NCI-H748 treated with DMSO at 0.1 percent for 48 hours (cell line): ENCODE measurements at places on chromosomes 5 and 9.

GRCh38 chr5:177495243-177496060 lies 2.0 kb downstream of the PDLIM7 start:
- no peak for DNase-seq

DNA sequence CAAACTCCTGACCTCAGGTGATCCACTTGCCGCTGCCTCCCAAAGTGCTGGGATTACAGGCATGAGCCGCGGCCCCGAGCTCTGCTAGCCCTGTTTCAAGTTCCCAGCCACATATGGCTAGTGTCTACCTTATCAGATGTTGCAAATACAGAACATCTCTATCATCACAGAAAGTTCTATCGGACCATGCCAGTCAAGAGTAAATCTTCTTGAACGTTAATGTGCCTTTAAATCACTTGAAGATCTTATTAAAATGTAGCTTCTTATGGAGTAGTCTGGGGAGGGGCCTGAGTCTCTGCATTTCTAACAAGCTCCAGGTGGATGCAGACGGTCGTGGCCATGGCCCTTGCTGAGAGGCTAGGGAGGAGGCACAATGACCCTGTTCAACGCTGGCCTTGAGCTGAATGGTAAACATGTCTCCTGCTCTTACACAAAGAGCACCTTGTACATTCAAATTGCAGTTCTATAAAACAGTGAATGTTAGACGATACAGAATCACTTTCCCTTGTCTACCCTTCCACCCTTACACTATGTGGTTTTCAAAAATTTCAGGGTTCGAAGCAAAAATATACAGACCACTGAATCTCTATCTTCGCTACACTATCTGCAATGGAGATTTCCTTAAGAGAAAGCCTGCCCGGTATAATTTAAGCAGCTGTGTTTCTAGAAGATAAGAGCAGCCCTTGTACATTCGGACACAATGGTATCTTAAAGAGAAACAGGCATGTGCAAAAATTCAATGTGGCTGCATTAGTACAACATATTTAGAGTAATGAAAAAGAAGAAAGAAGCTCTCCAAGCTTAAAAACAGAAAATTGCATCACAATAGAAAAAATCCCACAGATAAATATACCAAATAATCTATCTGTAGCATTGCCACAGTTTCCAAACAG lies 114.1 kb downstream of the FRMD3 start:
- no peak for DNase-seq

DNA sequence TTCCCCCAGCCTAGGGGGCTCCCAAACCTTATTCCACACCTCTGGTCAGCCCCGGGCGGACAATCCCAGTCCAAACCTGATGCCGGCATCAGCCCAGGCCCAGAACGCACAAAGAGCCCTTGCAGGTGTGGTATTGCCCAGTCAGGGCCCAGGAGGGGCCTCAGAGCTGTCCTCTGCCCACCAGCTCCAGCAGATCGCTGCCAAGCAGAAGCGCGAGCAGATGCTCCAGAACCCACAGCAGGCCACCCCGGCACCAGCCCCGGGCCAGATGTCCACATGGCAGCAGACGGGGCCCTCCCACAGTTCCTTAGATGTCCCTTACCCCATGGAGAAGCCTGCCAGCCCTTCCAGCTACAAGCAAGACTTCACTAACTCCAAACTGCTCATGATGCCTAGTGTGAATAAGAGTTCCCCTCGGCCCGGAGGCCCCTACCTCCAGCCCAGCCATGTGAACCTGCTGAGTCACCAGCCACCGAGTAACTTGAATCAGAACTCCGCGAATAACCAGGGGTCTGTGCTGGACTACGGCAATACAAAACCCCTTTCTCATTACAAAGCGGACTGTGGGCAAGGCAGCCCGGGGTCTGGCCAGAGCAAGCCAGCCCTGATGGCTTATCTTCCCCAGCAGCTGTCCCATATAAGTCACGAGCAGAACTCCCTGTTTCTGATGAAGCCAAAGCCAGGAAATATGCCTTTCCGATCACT lies 27.6 kb upstream of the LTC4S start:
- DNase-seq: no peak

DNA sequence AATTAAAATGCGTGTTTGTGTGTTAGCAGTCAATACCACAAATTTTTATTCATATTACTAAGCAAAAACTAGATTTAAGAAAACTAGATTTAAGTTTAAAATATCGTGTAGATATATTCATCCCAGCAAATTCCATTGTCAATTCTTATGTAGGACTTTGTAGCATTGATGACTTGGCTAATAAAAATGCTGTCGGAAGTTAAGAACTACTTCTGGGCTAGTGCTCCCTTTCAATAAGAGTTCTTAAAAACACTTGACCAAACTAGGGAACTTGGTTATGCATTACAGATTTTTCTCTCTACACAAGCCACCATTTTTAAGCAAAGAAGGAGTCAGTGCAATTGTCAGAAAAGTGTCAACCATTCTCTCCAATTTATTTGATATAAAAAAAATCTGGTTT lies 68.7 kb upstream of the RAD23B start:
- DNase-seq: no peak

GRCh38 chr5:15791274-15791673 lies 291.3 kb downstream of the FBXL7 start:
- no peak for DNase-seq

DNA sequence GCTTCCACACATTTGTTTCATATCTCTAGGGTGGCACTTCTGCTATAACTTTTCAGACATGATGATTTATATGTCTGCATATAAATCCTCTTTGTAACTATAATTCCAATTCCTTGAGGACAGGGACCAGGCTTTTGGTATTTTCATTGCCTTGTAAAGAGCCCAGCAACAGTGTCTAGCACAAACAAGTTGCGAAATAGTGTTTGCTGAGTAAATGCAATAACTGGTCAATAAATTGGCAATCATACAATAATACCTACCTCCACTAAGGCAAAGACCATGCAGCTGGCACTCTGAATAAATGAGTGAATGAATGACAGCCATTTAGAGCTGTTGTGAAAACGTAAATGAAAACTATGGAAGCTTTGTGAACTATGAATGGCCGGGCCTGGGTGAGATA lies 564.0 kb upstream of the ZNF462 start:
- no peak for DNase-seq

GRCh38 chr5:149235841-149236240 lies 35.8 kb upstream of the AFAP1L1 start:
- no peak for DNase-seq

DNA sequence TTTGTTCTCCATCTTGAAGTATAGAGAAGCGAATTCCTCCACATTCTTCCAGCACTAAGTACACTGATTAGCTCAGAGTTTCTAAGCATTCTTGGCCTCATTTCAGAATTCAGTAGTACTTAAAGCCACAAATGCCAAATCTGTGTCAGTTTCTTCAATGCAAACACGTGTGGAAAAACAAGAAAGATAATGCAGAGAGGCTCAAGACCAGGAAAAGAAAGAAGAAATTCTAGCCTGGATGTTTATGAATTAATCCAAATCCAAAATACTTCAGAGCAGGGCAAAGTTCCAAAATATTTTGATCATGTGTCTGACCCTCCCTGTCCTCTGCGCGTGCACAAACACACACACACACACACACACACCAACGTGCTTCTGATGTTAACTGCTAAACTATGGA lies 457.6 kb downstream of the SLCO4C1 start:
- no peak for DNase-seq

- DNase-seq: no peak
These were observed 37.3 kb downstream of the MACIR start for GRCh38 chr5:103295871-103296270.

- DNase-seq: no peak
These were observed 2.6 kb upstream of the ALAD start for GRCh38 chr9:113403646-113404045.

GRCh38 chr9:38015266-38015665 lies 53.8 kb downstream of the SHB start:
- DNase-seq: no peak

- DNase-seq: no peak
These were observed 115.7 kb upstream of the MPDZ start for GRCh38 chr9:13395156-13395555.

DNA sequence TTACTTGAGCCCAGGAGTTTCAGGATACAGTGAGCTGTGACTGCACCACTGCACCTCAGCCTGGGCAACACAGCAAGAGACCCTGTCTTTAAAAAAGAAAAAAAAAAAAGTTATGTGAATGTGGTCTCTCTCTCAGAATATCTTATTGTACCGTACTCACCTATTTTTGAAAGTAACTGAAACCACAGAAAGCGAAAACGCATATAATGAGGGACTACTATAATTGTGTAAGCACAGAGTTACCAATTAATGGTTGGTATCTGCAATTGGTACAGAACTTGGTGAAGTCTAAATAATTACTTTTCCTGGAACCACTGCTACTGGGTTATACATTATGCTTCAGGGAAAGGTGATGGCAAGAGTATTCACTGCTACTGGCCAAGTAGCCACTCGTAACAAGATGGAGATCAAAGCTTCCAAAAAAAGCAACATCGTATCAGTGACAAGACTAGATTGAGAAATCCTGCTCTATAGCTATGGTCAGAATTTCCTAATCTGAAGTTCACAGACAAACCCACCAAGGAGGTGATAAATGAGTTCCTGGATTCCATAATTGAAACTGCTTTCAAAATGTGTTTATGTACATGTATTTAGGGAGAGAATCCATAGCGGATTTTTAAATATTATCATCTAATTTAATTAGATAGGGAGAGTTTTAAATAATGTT lies 82.7 kb downstream of the NR6A1 start:
- no peak for DNase-seq

- no peak for DNase-seq
These were observed 29.9 kb downstream of the CSF2 start for GRCh38 chr5:132103332-132103951.

DNA sequence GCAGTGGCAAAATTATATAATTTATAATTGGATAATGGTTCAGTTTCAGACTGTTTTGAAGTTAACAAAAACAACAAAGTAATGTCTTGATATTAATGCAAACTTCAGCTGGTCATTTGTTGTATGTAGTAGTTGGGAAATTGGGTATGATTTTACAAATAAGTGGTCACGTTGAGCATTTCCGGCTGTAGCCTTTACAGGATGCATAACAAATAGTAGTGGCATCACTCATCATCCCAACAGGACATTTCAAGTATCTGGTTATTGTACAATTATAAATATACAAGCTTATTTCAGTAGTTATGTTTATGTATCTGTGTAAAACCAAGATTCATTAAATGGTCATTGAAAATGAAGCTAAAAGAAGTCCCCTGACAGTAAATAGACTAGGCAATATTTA lies 72.9 kb downstream of the SMIM15 start:
- DNase-seq: no peak

- no peak for DNase-seq
These were observed 359.3 kb downstream of the LRRC70 start for GRCh38 chr5:62937661-62938558.

GRCh38 chr9:108411632-108412031 lies 444.2 kb downstream of the ACTL7B start:
- DNase-seq: no peak

DNA sequence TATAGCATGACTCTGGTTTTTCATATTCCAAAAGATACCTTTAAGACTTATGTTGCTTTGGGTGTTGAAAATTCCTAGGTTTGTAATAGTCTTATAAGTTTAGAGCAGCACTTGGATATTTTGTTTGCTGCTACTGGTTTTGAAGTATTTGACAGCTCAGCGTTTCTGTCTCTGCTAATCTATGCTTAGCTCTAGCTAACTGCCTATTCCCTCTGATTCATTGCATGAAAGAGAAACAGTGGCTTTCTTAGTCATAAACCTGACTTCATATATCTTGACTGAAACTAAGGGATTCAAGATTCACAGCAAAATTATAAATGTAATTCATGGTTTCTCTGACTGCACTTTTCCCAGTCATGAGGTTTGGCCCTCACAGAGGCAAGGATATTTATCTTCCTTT lies 35.6 kb upstream of the ANXA1 start:
- DNase-seq: no peak

- DNase-seq: no peak
These were observed 39.0 kb downstream of the SMARCA2 start for GRCh38 chr9:2053883-2054845.

DNA sequence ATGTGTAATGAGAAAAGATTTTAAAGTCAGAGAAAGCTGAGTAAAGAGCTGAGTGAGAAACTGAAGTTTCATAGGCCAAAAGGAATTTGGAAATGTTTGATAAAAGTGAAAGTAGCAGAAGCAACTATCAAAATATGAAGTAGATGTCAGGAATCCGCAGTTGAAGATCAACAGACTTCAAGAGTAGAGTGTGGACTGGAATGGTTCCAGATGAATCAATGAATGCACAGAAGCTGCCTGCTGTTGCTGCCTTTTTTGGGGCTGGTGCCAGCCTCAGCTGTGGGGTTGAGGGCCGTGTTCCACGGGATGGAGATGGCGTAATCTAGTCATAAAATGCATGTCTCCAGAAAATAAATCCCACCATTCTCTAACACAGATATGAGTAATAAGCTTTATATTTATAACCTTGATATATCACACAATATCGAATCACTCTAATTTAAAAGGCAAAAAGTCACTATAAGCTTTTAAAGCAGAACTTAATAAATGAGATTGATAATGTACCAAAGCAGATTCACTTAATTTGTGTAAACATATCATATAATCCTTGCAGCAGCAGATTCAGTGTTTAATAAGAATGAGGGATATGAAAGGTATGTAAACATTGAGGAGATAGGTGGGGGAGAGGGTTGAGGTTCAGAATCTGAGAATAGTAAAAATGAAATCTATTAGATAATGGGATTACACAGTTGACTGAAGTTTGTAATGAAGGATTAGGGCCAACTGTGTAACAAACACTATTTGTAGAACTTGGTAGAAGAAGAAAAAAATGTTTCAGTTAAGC lies 652.3 kb upstream of the FTMT start:
- no peak for DNase-seq

DNA sequence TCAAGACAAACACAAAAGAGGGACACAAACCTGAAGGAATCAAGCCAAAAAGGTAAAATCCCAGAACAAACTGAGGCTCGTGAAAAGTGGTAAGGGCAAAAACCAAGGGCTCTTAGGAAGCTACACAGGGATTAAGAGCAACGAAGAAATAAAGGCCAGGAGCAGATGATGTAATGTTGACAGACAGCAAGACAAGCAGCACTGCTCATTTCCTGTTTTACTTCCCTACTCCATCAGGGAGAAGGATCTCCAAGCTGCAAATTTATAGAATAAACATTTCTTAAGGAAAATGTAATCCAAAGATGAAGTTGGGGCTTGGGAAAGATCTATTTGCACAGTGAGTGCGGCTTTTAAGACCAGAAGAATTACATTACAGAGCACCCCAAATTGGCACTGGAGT lies 182.3 kb upstream of the MAP1B start:
- peak; percentile 25 for DNase-seq

GRCh38 chr5:139446956-139447779 lies 7.8 kb upstream of the DNAJC18 start:
- no peak for DNase-seq

DNA sequence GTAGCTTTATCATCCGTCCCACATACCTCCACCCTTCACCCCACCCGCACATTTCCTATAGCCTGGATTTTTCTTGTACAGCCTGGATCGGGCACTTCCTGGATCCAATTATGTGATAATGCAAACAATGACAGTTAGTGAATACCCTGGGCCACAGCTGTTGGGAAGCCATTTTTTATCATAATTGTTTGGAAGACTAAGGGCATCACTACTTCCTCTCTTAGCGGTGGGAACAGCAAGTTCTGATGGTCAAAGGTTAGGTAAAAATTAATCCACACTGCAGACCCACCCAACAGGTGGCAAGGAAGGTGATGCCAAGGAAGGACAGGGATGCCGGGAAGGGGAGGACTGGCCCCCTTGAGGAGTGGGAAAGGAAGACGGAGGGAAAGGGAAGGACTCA lies 183.7 kb downstream of the SAXO1 start:
- no peak for DNase-seq

GRCh38 chr5:138359621-138360020 lies 7.1 kb downstream of the KDM3B start:
- DNase-seq: no peak
